A549 (cell line): ENCODE measurements at places on chromosomes 4 and X.
A peak's percentile ranks its signal among the peaks of the same experiment; 100 is the strongest.

GRCh38 chr4:33160126-33160525 lies 2440.0 kb downstream of the PCDH7 start:
- DNase-seq: no peak

- DNase-seq: no peak
Observed at GRCh38 chrX:39144323-39144722, 343.1 kb downstream of the MID1IP1 start.

DNA sequence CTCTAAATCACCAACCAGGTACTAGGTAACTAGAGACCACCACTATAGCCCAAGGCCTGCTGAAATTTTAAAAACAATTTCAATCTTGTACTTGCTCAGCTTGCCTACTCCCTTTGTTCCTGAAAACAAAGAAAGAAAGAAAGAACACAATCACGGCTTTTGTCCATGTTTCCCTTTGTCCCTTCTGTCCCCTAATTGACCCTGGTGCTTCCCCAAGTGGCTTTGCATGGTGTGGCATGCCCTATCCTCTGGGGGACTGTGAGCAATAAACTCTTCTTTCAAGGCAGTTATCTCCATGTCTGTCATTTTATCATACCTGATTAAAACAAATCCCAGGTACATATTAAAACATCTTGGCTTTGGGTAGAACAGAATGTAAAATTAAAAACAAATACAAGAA lies 94.8 kb downstream of the ARSJ start:
- no peak for DNase-seq

GRCh38 chr4:150368667-150369066 lies 213.3 kb upstream of the MAB21L2 start:
- DNase-seq: no peak

- DNase-seq: no peak
Observed at GRCh38 chrX:43963726-43964125, 9.5 kb downstream of the NDP start.

- DNase-seq: peak; percentile 12
Observed at GRCh38 chr4:153634738-153635353, 49.2 kb upstream of the TLR2 start.

DNA sequence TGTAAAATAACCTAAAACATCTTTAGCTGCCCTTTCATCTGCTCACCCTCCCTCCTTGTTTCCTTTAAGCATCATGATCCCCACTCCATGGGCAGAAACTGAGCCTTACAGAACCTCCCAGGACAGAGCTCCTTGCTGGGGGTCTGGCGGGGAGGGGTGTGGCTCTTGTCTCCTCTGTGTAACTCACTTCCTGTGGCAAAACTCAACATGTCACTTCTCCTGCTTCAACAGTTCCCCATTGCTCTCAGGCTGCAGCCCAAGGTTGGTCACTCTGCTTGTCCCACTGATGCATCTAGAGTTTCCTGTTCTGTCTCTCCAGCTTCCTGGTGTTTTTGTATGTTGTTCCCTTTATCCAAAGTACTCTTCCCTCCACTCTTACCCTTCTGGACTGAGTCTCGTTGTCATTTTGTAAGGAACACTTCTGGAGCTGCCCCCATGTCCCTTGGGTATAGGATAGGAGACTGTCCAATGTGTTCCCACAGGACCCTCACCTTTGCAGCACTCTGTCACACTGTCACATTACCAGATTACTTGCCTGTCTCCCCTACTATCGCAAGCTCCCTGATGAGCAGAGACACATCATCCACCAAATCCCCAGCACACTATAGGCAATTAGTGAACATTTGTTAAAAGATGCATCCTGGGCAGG lies 19.6 kb downstream of the TMEM31 start:
- DNase-seq: no peak

DNA sequence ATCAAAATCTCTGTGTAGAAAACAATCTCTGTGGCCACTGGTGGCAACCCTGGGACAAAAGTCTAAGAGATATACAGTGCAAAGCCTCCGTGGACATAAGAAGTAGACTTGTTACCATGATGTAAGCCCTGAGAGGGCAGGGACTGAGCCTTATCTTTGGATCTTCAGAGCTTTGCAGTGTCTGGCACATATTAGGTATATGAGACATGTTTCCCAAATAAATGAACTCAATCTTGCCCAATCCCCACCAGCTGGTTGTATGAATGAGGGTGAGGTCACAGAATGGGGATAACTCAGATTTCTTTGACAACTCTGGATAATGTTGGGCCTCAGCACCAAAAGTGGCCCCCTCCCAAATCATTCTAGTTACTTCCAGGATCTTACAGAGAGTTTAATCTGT lies 511.4 kb upstream of the DIPK2B start:
- no peak for DNase-seq

DNA sequence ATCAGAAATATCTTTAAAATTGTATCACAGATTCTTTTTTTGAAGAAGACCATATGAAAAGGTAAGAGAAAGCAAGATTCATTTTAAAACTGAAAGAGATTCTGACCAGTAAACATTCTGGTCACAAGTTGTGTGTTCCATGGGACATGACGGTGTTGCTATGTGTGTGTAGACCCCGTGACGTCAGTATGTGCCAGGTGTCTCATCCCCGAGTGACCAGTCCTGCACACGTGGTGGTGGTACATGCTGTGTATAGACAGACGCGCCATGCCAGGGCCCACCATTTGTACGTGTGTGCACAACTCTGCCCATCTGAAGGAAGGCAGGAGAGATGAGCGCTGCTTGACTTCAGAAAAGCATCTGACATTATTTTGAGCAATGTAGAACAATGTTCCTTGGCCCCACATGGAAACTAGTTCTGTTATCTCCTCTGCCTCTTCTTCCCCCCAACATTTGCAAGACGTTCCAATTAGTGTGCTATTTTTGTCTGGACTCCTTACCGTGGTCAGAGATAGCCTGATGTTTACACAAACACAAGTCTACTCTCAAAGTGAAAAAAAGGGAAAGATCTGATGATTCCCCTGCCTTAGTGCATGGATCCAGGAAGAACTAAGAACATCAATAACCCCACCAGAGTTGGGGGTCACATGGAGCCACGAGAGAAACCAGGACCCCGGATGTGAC lies 51.2 kb downstream of the IRF2 start:
- DNase-seq: no peak

DNA sequence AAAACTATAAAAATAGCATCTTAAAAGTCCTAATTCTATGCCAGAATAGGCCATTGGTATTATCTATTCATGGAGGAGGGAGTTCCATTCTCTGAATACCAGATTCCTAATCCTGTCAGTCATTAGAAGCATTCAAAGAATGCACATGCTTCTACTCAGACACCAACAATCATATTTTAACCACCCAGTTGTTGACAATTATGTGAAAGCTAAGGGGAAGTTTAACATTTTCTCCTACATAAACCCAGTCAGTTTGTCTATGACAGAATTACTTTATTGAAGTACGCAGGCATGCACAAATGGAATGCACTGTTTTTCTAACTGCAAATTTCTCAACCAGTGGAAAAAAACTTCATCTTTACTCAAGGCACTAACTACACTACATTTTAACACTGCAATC lies 69.6 kb upstream of the MTNR1A start:
- no peak for DNase-seq

- no peak for DNase-seq
Observed at GRCh38 chr4:100989401-100989800, 357.9 kb downstream of the PPP3CA start.

- DNase-seq: no peak
Observed at GRCh38 chr4:119664168-119664907, 35.7 kb upstream of the PDE5A start.

- no peak for DNase-seq
Observed at GRCh38 chr4:74038086-74038424, 434 bp downstream of the CXCL3 start.

DNA sequence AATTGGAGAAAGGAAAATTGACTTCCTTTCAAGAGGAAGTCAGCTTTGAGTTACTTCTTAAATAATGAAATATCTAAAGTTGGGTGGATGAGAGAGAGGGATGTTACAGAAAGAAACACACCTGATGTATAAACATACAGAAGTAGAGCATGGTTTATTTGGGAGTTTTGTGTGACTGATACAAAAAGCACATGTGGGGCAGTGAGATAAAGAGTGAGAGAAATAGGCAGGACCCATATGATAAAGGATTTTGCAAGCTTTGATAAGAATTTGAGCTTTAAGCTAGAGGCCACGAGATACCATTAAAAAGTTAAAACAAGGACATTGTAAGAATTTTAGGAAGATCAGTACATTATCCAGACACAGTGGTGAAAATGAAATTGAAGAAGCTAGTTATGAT lies 263.3 kb upstream of the GPRIN3 start:
- DNase-seq: no peak
